ENCODE measurements at places on chromosomes 5 and 9. TPM values are rescaled to one million over a fixed set of nuclear protein-coding genes. Genes with fewer than 3 reads are reported as not detected.

- DNase-seq, result no peak
Observed at GRCh38 chr5:80711938-80712337, 57.2 kb upstream of the DHFR start.

Gene BTNL8
- total RNA-seq, result not detected

DNA sequence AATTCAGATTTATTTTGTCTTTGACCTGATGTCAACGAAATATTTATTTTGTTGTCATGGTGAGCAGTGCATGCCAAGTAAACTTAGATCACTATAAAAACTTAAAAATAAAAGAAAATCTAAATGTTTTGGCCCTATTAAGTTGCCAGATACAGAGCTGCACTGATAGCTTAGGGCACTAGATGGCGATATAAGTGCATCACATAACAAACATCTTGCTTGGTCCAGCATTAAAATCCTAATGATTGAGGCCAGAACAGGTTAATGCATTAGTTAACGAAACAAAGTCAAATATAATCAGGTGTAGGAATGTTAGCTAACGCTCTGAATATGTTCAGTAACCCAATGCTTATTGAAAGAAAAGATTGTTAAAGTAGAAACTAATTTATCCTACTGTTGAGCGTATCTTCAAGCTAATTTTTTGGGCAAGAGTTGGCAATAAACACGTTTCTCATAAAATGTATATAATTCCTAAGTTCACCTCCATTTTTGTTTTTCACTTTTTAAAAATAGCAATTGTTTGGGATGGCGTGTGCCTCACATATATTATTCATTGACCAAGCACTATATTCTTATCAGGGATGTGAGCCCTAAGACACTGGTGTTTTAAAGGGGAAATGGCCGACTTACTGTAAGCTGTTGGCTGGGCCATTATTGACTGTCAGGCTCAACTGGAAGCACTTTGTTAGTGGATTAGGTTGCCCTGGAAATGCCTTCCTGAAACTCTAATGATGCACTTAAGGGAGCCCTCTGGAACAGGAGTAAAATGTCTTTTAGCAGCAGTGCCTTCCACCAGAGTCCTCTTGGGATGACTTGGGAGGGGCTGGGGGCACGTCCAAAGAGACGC is 33.3 kb downstream of the KCTD16 start:
- no peak for DNase-seq

DNA sequence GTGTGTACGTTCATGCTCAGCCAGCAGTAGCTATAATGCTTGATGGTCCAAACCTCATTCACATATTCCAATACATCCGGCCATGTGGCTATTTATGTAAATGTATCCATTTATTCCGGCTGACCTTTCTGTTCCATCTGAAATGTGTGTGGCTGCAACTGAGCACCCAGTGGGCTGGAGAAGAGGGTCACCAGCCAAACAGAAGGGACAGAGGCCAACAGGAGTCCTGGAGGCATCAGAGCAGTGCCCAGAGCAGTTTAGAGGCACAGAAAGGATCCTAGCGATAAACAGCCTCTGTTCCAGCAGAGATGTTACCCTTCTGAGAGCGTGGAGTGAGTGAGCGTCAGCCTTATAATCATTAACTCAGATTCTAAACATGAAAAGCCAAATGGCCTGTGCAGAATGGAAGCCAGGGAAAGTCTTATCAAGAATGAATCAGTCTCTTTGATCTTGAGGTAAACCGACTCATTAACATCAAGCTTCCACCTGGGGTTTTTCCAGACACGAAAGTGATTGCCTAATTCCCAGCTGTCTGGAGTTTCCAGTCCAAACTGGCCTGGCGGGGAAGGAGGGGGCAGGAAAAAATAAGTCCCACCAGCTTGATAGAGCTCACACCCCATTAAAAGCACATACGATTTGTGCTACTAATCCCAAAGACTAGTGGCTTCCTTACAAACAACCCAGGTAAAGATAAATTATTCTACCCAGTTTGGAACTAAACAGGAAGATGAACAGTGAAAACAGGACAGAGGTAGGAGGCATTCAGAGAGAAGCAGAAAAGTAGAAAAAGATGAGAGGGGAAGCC is 55.7 kb downstream of the SUSD1 start:
- no peak for DNase-seq

DNA sequence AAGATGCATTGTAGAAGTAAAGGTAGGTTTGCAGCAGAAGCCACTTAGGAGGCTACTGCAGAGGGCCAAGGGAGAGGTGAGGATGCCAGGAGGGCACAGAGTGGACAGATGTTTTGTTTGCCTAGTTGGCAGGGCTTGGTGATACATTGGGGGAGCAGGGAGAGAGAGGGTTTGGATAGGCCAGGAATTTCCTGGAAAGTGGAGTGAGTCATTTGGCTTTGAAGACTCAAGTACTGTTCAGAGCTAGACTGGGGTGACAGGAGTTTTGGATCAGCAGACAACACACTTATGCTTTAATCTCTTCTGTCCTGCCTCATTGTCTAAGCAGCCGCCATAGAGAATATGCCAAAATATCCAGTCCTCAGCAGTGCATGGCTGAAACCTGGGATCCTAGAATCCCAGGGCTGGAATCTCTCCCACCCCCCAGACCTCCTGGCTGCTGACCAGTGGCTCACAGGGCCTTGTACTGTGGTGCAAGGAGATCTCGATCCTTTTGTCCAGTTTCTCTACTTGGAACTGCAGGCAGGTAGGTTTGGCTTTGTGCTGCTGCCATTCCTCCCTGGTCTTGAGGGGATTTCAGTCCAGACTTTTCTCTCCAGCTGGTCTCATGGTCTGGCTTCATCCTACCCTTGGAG is 11.0 kb downstream of the TMEM268 start:
- no peak for DNase-seq
